Activated CD4-positive, CD25-positive, alpha-beta regulatory T cell treated with anti-CD3 and anti-CD28 coated beads, Interleukin-2, amount 50 U/mL, for 16 hours (primary cell): ENCODE measurements at places on chromosomes 16 and 17.

DNA sequence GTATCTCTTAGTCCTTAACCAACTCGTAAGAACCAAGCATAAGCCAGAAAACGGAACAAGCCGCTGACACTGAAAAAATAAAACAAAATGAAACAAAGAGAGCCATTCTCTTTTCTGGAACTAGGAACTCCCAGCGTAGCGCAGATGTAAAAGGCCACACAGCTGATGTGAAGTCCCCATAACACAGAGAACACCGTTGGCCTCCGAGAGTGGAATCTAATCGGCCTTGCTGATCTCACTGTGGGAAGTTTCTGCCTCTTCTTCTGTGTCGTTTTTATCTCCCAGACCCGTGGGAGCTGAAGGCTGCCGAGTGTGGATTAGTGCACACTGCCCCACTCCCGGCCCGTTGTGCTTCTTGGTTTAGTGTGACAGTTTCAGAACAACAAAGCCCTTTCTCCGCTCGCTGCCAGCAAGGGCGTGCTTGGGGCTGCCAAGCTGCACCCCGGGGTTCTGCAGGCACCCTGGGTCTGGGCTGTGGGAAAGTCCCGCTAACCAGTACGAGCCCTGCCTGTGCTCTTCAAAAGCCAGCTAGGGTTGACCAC lies 21.7 kb downstream of the TTYH2 start:
- no peak for DNase-seq

DNA sequence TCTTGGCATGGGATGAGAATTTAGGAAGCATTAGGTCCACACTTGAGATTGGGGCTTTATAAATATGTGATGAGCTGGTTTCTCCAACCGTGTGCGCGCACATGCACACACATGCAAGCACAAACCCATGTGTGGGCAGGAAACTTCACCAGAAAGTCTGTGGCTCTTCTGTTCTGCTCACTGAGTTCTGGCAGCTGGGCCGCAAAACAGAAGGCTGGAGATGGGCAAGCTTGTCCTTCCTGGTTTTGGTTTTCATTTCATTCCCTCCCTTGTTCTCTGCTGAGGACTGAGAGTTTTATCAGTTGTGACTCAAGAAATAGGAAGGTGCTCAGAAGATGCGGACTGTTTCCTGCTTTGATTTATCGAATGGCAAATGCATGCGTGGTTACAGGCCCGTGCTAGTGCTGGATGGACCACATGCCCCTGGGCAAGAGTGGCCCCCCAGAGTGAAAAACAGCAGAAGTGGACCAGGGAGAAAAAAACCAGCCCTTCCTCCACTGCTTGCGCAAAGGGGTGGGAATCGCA lies 14.1 kb downstream of the MAP3K14 start:
- no peak for DNase-seq

DNA sequence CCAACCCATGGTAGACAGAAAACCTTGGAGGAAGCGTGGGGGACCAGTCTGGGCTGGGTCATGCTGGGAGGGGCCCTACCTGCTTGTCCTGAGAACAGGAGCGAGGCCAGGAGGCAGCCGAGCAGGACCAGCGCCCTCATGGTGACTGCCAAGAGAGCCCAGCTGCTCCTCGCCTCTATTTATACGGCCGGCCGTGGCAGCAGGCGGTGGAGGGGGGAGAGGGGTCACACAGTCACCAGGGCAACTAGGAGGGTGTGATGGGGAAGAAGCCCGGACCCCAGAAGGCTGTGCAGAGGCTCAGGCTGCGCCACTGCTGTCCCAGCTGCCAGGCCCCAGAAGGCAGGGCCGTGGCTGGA lies at the start of gene SRL:
Gene SRL (minus strand): TSS at position 153 of the 356 bp plus-strand sequence. CDS start 13 bp downstream, at position 140.
- no peak for DNase-seq

GRCh38 chr17:37344519-37344918 lies 31.3 kb upstream of the C17orf78 start:
- DNase-seq, result no peak

GRCh38 chr17:73956595-73957465 lies 246.6 kb upstream of the RPL38 start:
- DNase-seq, result no peak

GRCh38 chr16:83901101-83901500 lies 2.2 kb downstream of the MLYCD start:
- DNase-seq, result no peak

- DNase-seq, result no peak
Measured at GRCh38 chr17:51595826-51596398, 335.6 kb downstream of the UTP18 start.

DNA sequence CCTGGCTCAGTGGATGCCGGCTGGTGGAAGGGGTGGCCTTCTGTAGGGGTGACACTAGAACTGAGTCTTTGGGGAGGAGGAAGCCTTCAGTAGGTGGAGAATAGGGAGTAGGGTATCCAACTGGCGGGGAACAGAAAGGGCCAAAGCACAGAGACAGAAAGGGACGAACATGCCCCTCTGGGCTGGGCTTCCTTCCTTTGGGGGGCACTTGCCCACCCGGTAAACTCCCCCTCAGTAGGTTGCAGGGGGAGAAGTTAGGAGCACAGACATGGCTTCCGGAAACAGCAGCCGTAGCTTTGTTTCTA lies 774 bp downstream of the ENGASE start:
- DNase-seq, result no peak

GRCh38 chr17:76755285-76755684 lies 17.4 kb downstream of the MFSD11 start:
- no peak for DNase-seq

- DNase-seq, result no peak
Measured at GRCh38 chr16:30972872-30973271, 12.1 kb upstream of the HSD3B7 start.

DNA sequence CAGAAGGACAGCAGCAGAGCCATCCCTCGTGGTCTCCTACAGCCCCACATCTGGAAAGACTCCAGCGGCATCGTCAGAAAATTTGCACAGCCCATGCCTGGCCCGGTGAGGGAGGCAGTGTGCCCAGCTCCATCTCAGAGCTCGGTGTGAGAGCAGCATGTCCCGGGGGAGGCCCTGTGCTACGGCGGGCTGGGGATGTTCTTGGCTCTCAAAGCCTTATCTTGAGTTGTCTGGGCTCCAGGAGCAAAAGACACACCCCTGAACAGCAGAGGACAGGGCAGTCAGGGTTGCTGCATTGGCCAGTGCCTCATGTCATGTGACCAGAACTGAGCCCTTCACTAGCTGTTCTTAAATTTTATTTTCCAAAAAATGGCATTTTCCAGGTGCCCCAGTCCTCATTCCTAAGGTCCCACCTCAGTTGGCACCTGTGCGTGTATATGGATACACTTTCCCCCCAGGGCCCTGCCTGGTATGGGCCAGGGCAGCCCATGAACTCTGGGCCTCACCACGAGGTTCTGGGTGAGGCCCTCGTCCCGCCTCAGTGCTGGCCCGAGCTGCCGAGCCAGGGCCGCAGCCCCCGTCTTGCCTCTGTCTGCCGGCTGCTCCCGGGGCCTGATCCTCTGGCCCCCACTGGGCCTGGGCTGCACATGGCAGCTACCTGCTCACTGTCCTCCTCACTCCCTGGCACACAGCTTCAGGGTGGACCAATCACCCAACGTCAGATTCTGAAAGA lies 3.0 kb downstream of the NUDT16L1 start:
- DNase-seq, result no peak

GRCh38 chr16:31880322-31880979 lies 6.8 kb downstream of the ZNF267 start:
- no peak for DNase-seq

DNA sequence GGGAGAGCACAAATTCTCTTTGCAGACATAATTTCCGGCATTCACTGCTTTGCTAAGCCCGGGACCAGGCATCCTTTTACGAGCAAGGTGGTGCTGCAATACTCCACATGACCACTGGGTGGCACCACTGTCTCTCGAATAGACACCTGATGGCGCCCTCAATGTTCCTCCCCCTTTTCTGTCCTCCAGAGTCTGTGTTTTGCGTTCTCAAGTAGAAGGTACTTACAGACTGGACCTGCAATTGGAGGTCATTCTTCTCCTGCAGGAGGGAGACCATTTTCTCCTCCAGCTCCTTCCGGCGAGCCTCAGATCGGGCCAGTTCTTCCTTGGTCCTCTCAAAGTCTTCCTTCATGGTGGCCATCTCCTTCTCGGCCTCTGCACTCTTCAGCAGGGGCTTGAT lies 45.2 kb downstream of the MYH13 start:
- DNase-seq, result peak; percentile 15

GRCh38 chr17:64218066-64218465 lies 45.0 kb downstream of the TEX2 start:
- no peak for DNase-seq

GRCh38 chr17:75639771-75640555 lies 6.7 kb downstream of the SMIM5 start:
- no peak for DNase-seq

GRCh38 chr16:80594756-80595155 lies 54.0 kb downstream of the DYNLRB2 start:
- DNase-seq, result no peak

DNA sequence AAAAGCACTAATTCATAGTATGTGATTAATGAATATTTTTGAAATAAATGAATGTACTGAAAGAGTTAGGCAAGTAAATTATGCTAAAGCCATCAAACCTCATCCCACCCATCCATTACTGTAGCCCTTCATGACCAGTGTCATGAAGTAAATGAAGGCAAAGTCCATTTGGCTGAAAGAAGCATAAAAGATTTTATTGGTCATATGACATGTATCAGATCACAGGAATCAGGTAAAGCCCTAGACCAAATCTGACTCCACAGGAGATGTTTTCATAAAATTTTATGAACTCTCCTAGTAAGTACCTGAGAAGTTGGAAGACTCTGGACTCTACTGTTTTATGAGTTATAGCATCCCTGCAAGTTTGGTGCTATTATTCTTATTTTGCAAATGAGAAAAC lies 213.5 kb downstream of the TMEM114 start:
- no peak for DNase-seq

- DNase-seq, result no peak
Measured at GRCh38 chr16:21654466-21654865, 2.1 kb upstream of the IGSF6 start.

DNA sequence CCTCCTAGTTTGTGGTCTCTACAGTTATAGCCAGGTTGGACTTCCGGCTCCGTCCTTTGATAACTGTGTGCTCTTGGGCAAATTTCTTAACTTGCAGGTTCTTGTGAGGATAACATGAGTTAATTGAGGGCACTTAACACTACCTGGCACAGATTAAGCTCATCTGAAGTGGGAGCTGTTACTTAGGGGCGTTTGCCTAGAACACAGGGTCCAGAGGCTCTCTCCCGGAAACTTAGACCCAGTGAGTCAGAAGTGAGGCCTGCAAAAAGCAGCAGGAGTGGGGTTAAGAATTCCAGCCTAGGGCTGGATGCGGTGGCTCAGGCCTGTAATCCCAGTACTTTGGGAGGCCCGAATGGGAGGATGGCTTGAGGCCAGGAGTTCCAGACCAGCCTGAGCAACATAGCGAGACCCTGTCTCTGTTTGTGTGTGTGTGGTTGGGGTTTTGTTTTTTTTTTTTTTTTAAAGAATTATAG lies 1.4 kb downstream of the MVP start:
- no peak for DNase-seq

- DNase-seq, result no peak
Measured at GRCh38 chr17:68288804-68289203, 2.1 kb downstream of the SLC16A6 start.

DNA sequence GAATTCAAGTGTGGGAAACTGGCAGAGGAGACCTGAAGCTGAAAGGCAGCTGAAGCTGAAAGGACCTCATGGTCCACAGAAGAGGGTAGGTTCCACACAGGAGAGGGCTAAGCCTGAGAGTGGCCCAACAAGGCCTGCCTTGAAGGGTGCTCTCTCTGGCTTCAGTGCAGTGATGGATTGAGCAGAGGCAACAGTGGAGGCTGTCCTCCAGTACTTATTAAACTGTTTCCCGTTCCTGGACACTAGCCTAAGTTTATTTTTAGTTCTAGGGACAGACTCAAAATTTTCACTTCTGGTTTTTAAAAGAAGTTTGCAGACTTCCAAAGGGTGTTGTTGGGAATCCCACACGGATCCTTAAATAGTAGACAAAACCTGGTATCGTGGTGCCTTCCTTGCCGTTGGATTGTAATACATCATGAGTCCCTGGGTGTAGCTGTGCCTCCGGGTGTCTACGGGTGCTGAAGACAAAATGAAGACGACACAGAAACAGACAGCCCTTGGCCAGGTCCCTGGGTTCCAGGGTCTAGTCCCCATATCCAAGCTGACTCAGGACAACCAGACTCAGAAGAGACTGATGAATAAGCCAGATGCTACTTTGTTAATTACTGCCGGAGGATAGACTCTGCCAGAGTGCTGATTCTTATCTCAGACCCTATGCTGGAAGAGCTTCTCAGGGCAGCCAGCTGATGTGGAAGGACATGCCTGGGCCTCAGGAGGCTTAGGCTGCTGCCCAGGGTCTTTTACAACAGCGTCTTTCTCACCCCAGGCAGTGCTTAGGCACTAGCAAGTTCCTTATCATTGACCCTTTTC lies 7.1 kb upstream of the CMTM4 start:
- DNase-seq, result no peak

- no peak for DNase-seq
Measured at GRCh38 chr17:80244871-80245509, 15.7 kb upstream of the RNF213 start.

DNA sequence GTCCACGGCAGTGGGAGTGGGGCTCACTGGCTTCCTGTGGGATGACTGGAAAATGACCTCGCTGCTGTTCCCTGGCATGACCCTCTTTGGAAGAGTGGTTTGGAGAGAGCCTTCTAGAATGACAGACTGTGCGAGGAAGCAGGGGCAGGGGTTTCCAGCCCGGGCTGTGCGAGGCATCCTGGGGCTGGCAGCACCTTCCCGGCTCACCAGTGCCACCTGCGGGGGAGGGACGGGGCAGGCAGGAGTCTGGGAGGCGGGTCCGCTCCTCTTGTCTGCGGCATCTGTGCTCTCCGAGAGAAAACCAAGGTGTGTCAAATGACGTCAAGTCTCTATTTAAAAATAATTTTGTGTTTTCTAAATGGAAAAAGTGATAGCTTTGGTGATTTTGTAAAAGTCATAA lies 7.8 kb upstream of the RNF213 start:
- peak; percentile 70 for DNase-seq

DNA sequence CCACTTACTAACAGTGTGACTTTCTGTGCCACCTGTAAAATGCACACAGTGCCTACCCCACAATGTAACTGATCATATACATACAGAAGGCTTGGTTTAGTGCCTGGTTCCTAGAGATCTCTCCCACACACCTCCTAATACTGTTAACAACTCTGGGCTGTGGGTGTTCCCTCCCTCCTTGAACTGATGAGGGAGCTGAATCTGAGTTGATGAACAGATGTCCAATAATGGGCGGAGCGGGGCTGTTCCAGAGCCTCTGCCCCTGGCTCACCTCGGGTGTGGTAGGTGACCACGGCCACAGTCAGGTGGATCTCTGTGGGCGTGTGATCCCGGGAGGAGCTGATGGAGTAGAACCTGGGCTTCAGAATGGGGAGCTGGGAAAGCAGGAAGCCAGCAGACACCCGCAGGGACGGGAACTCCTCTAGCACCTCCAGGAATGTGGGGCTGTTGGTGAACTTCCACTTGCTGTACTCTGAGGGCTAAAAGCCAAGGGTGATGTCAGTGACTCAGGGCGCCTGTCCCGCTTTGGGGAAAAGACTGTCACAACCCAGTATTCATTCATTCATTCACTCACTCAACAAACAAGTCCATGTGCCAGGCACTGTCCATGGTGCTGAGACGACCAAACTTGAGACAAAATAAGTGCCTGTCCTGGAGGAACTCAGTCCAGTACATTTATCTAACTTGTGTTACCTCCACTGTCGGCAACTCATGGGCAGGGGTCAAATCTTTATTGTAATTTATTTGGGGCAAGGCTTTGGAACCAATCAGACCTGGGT lies 37.6 kb downstream of the NOS2 start:
- DNase-seq, result no peak
